Adrenal gland (tissue), 19 donors: ENCODE measurements at places on chromosomes 16 and 17. TPM values are rescaled to one million over a fixed set of nuclear protein-coding genes. Genes with fewer than 3 reads are reported as not detected.

GRCh38 chr16:50692999-50693781 lies at the start of gene NOD2:
Gene NOD2, plus strand, starts transcription at chr16:50693606. Its CDS starts 5,890 bp downstream, at chr16:50699496.
- no peak for DNase-seq
- H3K36me3 ChIP-seq: no peaks in the 10 kb centered on the region
- H3K27ac ChIP-seq: no peak within 1 kb of the TSS

DNA sequence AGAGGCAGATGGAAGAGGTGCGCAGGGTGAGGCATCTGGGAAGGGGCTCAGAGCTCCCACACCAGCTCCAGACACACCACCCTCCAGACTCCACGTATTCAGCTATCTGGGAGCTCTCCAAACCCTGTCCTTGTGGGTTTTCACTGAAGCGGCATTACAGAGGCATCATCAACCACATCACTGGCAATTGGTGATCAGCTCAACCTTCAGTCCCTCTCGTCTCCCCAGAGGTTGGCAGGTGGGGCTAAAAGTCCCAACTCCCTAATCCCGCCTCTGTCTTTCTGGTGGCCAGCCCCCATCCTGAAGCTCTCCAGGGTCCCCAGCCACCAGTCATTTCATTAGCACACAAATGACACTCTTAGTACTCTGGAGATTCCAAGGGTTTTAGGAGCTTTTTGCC lies 123.9 kb downstream of the KCNJ12 start:
- no peak overlapping the region for H3K27ac ChIP-seq
- DNase-seq: no peak
- H3K4me3 ChIP-seq: no peak overlapping the region
- H3K27me3 ChIP-seq: no peaks in the 10 kb centered on the region
- no peaks in the 10 kb centered on the region for H3K4me1 ChIP-seq

DNA sequence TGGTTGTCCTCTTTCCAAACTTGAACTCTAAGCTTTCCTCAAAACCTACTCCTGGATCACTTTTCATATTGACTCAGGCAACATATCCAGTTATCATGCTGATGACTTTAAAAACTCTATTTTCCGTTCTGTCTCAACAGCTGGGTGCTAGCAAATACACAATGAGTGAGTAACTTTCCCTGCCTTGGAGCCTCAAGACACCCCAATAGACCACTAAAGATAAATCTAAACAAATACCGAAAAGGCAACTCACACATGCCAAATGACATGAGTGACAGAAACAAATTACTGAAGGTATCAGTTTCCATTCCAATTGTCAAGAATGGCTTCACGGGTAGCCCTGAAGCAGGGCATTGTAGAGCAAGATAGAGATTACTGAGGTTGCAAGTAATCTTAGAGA lies 15.7 kb upstream of the TMEM101 start:
- no peaks in the 10 kb centered on the region for H3K27me3 ChIP-seq
- no peak overlapping the region for H3K4me3 ChIP-seq
- no peaks in the 10 kb centered on the region for H3K4me1 ChIP-seq
- H3K27ac ChIP-seq: no peak overlapping the region

DNA sequence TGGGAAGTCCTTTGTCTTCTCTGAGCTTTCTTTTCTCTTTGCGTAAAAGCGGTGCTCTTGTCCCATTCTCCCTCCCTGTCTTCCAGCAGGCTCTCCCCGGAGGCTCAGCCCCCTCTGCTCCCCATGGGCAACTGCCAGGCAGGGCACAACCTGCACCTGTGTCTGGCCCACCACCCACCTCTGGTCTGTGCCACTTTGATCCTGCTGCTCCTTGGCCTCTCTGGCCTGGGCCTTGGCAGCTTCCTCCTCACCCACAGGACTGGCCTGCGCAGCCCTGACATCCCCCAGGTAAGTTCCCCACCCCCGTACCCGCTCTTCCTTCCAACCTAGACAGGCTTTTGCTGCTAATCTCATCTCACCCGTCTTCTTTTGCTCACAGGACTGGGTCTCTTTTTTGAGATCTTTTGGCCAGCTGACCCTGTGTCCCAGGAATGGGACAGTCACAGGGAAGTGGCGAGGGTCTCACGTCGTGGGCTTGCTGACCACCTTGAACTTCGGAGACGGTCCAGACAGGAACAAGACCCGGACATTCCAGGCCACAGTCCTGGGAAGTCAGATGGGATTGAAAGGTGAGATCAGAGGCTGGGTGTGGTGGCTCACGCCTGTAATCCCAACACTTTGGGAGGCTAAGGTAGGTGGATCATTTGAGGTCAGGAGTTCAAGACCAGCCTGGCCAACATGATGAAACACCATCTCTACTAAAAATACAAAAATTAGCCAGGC lies 1.3 kb downstream of the TMEM219 start:
- H3K27me3 ChIP-seq: no peaks in the 10 kb centered on the region
- H3K27ac ChIP-seq: peak overlapping the region; percentile 92
- H3K4me1 ChIP-seq: peaks cover 10% of the 10 kb centered on the region
- DNase-seq: no peak
- no peak overlapping the region for H3K4me3 ChIP-seq

DNA sequence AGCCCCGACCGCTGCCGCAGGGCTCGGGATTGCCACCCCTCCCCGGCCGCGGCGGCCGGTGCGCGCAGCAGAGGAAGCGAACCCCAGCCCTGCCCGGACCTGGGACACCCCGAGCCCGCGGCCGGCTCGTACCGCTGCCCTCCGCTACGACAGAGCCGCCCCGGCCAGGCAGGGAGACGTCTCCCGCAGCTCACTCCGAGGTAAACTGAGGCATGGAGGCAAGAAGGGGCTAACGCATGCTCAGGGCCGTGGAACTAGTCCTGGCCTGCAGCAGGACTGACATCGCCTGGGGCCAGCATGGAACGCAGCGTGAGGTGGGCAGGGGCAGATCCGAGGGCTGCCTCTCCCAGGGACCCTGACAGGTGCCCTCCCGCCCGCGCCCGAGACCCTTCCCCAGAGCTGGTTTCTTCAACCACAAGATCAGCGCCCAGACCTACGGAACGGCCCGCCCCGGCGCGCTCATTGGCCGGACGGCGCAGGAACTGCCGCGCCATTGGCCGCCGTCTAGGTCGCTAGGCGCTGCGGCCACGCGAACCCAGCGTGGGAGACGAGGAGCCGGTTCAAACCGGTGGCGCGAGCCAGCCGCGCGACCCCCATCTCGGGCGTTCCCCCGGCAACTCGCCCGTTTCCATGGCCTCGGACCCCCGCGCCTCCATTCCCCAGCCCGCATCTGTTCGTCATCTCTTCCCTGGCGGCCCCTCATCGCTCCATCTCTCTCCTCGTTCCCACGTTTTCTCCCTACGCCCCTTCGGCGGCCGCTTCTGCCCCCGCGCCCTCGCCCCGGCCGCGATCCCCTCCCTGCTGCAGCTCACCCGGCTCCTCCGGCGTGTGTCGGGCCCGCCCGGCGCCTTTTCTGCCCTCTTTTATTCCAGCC lies at the start of gene SLC43A2:
SLC43A2 (minus strand) TSS at position 853 of the 874 bp plus-strand sequence. CDS start 960 bp downstream, outside the sequence.
- H3K4me1 ChIP-seq: peaks cover 38% of the 10 kb centered on the region
- H3K36me3 ChIP-seq: no peaks in the 10 kb centered on the region
- peak within 1 kb of the TSS; percentile 2 for H3K4me3 ChIP-seq
- H3K27ac ChIP-seq: peak within 1 kb of the TSS; percentile 71
- H3K27me3 ChIP-seq: no peaks in the 10 kb centered on the region
- DNase-seq: peak; percentile 67

DNA sequence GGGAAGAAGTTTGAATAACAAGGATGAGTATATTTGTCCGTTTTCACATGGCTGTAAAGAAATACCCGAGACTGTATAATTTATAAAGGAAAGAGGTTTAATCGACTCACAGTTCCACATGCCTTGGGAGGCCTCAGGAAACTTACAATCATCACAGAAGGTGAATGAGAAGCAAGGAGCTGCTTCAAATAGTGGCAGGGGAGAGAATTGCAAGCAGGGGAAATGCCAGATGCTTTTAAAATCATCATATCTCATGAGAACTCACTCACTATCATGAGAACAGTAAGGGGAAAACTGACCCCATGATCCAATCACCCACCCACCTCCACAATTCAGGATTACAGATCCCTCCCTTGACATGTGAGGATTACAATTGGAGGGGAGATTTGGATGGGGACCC lies 212.8 kb upstream of the CDH8 start:
- H3K27ac ChIP-seq: no peak overlapping the region
- H3K27me3 ChIP-seq: no peaks in the 10 kb centered on the region
- no peak overlapping the region for H3K4me3 ChIP-seq
- no peaks in the 10 kb centered on the region for H3K36me3 ChIP-seq
- DNase-seq: no peak

DNA sequence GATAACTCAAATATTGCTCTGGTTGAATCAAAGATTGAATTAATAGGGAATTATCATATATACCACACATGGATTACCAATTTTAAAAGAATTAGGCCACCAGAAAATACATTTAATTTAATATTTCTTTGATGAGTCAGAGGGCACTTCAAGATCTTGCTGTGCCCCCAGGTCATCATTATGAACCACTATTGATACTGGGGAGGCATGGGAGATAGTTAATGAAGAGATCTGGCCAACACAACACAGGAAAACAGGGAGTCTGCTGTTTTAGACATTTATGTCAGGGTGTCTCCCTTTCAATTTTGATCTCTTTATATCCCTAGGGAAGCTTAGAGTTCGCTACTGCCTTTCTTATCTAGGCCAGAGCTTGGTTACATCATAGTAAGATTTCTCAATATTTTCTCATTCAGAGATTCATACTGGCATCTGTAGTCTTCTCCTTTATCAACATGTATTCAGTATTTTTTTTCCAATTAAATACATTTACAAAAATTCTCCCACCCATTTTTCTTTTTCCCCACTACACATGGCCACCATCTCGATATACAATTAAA lies 158.3 kb upstream of the ZFHX3 start:
- H3K27me3 ChIP-seq: no peaks in the 10 kb centered on the region
- no peak overlapping the region for H3K27ac ChIP-seq
- no peaks in the 10 kb centered on the region for H3K36me3 ChIP-seq
- no peaks in the 10 kb centered on the region for H3K4me1 ChIP-seq
- H3K4me3 ChIP-seq: no peak overlapping the region
- DNase-seq: no peak

DNA sequence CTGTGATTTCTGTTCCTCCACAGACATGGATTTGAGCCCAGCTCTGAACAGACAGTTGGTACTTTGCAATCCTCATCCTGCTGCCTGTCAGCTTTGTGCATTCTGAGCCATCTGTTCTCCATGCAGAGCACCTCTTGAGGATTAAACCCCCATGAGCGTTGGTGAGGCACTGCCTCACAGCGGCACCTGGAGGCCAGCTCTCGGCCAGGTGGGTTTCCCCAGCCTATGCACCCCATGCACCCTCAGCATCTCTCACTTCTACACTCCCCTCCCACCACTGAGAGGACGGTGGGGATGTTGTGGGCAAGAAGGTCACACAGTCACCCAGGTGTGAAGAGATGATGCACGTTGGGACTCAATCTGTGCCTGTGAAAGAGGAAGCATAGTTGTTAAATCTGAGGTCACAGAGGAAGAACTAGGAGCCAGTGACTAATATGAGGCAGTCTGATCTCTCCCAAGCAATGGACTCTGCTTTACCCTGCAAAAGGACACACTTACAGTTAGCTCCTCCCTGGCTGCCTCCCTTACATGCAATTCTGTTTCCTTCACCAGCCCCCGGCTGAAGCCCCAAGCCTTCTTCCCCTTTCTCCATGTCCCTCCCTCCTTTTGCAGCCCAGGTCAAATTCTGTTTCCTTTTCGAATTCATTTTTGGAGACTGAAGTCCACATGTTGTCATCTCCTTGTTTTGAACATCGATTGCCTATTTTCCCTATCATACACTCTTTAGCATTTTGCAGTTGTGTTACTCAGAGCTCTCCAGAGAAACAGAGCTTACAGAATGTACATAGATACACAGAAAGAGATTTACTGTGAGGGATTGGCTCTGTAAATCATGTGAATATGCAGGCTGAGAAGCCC lies 58.5 kb downstream of the HS3ST3B1 start:
- no peaks in the 10 kb centered on the region for H3K27me3 ChIP-seq
- no peak overlapping the region for H3K4me3 ChIP-seq
- H3K36me3 ChIP-seq: no peaks in the 10 kb centered on the region
- H3K4me1 ChIP-seq: no peaks in the 10 kb centered on the region

DNA sequence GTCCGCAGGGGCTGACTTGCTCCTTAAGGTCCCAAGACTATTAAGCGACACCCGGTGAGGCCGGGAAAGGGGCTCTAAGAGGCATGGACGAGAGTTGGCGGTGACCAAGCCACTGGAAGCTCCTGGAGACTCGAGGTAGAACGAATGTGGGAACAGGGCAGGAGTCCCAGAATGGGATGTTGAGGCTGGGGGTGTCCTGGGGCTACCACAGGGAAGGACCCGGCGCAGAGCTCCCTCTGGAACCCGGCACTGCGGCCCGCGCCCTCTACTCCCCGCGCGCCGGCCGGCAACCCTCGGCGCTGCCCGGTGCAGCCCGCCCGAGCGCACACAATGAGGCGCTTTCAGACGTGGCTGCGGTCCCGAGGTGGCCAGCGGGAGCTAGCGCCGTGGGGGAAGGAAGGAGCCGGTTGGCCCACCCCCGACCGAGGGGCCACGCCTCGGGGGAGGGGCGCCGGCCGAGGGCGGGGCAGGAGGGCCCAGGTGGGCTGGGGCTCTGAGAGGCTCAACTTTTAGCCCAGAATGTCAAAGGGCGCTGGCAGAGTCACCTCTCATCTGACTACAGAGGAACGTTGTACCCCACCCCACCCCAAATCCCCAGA lies at the start of gene CHST6:
CHST6 (minus strand) TSS at position 366 of the 599 bp plus-strand sequence. CDS start 15,613 bp downstream, outside the sequence.
- peak; percentile 48 for DNase-seq
- peaks cover 41% of the 10 kb centered on the region for H3K4me1 ChIP-seq
- no peaks in the 10 kb centered on the region for H3K27me3 ChIP-seq
- no peak within 1 kb of the TSS for H3K27ac ChIP-seq
- H3K36me3 ChIP-seq: no peaks in the 10 kb centered on the region
- H3K4me3 ChIP-seq: peak within 1 kb of the TSS; percentile 57

- peaks cover 26% of the 10 kb centered on the region for H3K4me1 ChIP-seq
- H3K4me3 ChIP-seq: no peak overlapping the region
- H3K27me3 ChIP-seq: no peaks in the 10 kb centered on the region
- no peak for DNase-seq
- no peak overlapping the region for H3K27ac ChIP-seq
- no peaks in the 10 kb centered on the region for H3K36me3 ChIP-seq
Measured at GRCh38 chr17:3718201-3718600, 5.5 kb upstream of the HASPIN start.

DNA sequence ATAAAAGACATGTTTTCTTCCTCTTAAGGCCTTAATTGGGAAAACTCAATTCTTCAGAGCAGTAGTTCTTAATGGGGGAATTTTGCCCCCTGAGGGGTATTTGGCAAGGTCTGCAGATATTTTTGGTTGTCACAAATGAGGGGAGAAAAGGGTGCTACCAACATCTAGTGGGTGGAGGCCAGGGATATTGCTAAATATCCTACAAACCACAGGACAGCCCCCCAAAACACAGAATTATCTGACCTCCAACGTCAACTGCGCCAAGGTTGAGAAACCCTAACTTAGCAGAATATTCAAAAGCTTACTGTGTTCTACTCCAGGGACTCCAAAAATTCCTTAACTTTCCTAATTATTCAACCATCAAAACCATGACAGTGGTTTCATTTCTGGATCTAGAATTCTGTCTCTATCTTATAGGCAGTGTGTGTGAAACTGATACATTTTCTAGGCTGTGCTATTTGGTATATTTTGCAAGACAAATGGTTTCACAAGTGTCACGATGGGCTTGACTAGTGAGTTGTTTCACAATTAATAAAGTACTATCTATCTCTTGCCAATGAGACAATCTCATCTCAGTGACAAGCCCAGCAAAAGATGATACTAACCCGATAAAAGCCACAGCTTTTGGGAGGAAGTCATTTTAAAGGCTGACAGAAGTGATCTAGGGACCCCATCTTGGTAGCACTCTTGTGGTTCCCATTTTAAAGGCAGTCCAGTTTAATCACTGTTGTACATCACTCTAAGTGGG lies 14.7 kb downstream of the TXNDC11 start:
- no peak for DNase-seq
- H3K4me3 ChIP-seq: no peak overlapping the region
- H3K27ac ChIP-seq: no peak overlapping the region
- H3K4me1 ChIP-seq: no peaks in the 10 kb centered on the region

CCP110 gene
- total RNA-seq: 9.4 TPM

CCL3 gene
- total RNA-seq: 11.3 TPM

NOG gene
- total RNA-seq: not detected

CD68 gene
- 49.0 TPM for total RNA-seq

ABCA10 gene
- 0.24 TPM for total RNA-seq
